ENCODE measurements at places on chromosomes 6 and 20. TPM values are rescaled to one million over a fixed set of nuclear protein-coding genes. Genes with fewer than 3 reads are reported as not detected.

HSPA12B gene
- not detected for total RNA-seq

GRCh38 chr6:107717781-107718180 is 106.3 kb downstream of the SCML4 start:
- no peak for DNase-seq

TOX2 gene
- total RNA-seq, result 0.37 TPM

RBPJL gene
- not detected for total RNA-seq

- no peak for DNase-seq
Observed at GRCh38 chr6:137399881-137400443, 94.2 kb downstream of the OLIG3 start.

- DNase-seq, result peak; percentile 18
Observed at GRCh38 chr20:3970016-3970415, 45.3 kb downstream of the RNF24 start.

GDAP1L1 gene
- 0.43 TPM for total RNA-seq

- no peak for DNase-seq
Observed at GRCh38 chr6:100339574-100340255, 125.0 kb downstream of the SIM1 start.

DNA sequence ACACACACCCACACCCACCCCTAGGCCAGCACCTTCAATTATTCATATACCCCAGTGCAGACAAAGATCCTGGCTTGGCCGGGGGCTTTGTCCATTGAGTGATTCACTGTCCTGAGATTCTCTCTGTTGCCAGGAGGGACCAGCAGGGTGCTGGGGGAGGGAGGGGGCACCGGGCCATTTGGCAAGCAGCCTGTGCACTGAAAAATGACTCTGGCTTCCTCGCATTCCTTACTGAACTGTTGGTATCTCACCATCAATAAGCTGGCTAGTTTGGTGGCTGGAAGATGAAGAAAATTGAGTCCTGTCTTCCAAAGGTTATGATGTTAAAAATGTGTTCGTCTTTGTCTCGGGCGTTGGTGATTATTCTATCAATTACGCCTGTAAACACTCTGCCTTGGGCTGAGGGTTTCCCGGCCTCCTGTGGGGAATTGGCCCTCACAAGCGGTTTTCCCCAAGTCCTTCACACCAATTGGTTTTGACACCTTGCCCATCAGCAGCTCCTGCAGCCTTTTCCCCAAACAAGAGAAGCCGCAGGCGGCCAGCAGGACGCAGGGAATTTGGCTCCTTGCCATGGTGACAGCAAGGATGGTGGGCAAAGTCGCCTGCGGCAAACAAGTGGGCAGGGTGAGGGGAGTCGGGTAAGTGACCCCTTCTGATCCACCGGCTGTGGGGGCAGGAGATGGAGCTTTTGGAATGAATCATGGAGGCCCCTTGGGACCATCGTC is 4.9 kb downstream of the VSTM2L start:
- DNase-seq, result peak; percentile 57

EMILIN3 gene
- 0.24 TPM for total RNA-seq

GRCh38 chr6:110357664-110358552 is at the start of gene METTL24:
METTL24 (minus strand) TSS chr6:110358349; CDS start chr6:110358272, 77 bp downstream.
- DNase-seq, result no peak

DNA sequence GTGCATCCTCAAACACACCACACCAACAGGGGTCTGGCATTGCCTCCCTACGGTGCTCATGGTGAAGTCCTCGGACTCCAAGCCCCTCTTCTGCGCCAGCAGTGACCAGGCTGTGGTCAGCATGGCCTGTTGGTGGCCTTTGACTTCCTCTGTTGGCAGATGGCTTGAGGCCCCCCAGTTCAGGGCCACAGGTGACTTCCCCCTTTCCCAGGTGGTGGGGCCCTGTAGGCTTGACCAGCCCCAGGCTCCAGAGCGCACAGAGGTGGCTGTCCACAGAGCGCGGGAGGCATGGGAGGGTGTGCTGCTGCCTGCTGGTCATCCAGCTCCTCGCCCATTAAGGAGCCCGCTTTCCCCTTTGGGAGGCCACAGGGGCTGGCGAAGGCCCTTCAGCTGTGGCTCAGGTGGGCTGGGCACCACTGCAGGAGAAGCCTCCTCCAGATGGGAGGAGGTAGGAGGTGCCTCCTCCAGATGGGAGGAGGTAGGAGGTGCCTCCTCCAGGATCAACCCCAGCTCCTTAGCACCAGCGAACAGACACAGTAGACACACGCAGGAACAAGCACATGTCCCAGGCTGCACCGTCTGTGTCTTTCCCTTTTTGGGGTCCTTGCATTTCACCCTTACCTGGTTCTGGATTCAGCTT is 52.1 kb upstream of the BHLHE23 start:
- DNase-seq, result no peak

- no peak for DNase-seq
Observed at GRCh38 chr6:167832497-167833395, 6.0 kb downstream of the AFDN start.

TASP1 gene
- total RNA-seq, result 11.7 TPM

GRCh38 chr6:85394853-85395538 is 54.9 kb upstream of the NT5E start:
- no peak for DNase-seq

DNA sequence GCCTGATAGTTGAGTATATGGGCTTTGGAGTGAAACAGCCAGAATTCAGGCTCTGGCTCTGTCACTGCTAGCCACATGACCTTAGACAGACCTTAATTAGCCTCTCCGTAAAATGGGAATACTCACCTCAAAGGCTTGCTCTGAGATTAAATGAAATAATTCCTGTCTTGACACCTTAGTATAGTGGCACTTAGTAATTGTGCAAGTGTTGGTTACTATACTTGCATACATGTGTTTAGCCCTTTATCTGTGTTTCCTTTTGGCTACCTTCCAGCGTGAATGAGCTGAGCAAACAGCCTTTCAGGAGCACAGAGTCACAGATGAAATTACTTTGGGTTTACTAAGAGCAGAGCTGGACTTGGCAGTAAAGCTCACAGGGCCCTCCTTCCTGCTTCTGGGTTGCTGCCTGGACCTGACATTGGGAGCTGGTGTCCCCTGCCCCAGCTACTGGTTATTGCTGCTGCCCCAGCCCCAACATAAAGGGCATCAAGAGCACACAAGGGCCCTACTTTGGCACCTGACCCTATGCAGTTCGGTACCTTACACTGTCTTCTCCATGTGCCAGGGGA is 32.8 kb downstream of the CD164 start:
- no peak for DNase-seq

ADGRF5 gene
- 0.29 TPM for total RNA-seq

GRCh38 chr20:11797156-11797555 is 120.5 kb upstream of the BTBD3 start:
- no peak for DNase-seq

- DNase-seq, result peak; percentile 34
Observed at GRCh38 chr20:62413896-62414481, 6.9 kb upstream of the CABLES2 start.

CST1 gene
- total RNA-seq, result 48.3 TPM

DNA sequence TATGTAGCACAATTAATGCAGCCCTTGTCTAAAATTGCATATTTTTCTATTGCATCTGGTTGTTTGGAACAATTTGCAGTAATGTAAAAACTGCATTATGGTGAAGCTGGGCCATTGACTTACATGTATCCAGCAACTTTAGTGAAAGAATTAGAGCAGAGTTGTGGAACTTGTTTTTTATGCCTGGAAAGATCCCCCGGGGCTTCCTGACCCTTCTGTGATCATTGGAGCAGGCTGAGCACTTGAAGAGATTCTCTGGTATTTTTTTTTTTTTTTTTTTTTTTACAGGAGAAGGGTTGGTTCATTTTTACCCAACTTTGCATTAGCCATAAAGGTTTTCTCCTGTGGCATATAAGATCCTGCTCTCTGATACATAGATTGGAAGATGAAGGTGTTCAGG is 45.0 kb downstream of the LIN28B start:
- no peak for DNase-seq

DNA sequence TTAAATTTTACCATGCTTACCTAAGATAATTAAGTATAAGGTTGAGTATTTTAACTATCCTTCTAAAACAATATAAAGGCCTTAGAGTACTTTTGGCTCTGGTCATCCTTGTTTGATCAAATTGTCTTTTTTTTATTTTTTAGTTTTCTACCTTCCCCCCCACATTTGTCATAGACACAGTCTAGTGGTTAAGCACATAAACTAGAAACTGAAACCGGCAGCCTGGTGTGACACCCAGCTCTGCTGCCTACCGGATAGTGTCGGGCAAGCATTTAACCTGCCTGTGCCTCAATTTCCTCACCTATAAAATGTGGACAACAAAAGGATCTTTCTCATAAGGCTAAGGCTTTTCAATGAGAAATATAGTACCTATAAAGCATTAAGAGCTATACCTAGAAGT is 21.6 kb upstream of the TULP4 start:
- DNase-seq, result no peak

- peak; percentile 14 for DNase-seq
Observed at GRCh38 chr6:113971741-113972140, 793 bp upstream of the HDAC2 start.

DNA sequence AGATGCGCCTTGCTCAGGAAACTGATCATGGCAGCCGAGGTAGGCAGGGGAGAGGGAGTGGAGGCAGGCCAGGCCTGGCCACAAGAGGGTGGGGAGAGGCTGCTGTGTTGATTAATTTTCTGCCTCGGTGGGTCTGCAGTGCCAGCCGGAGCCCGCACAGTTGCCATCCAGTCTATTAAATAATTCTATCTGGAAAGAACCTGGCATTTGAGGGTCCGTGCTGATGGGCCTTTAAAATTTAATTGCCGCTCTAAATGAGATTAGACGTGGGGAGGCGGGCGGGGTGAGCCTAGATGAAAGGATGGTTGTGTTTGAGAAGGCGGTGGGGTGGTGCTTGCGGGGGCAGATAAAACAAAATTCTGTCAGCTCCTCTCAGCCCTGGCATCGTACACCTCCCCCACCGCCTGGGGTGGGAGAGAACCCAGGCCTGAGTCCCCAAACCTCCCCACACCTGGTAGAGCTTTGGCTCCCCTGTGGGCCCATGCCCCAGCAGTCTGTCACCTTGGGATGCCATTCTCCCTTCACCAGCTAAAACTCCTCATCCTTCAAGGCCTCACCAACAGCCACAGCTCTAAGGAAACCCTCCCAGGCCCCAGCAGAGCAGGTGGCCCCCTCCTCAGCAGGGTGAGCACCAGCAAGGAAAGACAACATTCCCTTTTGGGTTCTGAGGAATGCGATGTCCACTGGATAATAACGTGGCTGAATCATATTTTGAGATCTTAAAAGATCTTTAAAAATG is 167.3 kb downstream of the GRM4 start:
- DNase-seq, result no peak

SLC22A16 gene
- not detected for total RNA-seq

IL17A gene
- not detected for total RNA-seq

DNA sequence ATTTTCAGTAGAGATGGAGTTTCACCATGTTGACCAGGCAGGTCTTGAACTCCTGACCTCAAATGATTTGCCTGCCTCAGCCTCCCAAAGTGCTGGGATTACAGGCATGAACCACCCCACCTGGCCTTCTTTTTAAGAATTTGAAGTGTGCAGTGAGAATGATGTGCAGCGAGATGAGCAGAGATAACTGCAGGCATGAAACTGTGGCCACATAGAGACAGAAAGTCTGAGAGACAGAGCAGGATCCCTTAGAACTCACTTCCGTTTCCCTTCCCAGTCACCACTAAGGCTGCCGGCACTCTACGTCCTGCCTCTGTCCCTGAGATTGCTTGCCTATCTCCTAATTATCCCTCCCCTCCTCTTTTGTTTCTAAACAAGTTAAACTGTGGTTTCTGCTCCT is 27.2 kb downstream of the IL22RA2 start:
- DNase-seq, result no peak

DNA sequence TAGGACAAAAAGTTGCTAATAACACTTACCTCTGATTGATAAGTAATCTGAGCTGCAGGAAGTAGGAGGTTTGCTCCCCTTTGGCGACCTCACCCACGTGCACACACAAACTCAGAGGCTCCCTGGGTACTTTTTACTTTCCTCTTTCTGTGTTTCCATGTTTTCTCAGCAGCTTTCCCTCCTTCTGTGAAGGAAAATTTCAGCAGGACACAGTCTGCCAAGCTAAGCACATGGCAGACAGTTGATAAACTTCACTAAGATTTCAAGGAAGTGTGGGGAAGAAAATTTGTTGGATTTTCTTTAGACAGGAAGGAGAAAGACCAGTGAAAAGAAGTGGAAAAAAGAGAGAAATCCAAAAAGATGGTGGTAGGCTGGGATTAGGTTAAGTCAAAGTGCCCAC is 215.5 kb upstream of the ARG1 start:
- no peak for DNase-seq

GRCh38 chr6:157346373-157346772 is 23.1 kb upstream of the TMEM242 start:
- DNase-seq, result no peak

DNA sequence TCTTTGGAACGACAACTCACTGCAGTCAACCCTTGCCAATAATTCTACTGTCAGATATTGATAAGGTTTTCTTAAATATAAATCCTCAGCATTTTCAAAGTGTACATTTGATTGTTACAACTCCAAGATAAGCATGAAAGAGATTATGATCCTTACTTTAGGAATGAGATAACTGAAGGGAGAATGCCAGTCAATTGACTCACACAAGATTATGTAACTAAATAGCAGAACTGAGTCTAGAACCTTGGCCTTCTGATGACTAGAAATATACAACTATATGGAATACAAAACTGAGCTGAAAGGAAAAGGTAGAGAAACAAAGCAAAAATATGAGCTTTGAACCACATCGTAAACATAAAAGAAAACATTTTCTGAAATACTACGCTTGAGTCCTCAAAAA is 26.9 kb upstream of the STXBP5 start:
- DNase-seq, result no peak

CCN5 gene
- total RNA-seq, result 0.45 TPM

EDN1 gene
- total RNA-seq, result not detected

CDH4 gene
- total RNA-seq, result not detected

GRCh38 chr6:16769986-16770376 is 8.7 kb upstream of the ATXN1 start:
- no peak for DNase-seq

KIF13A gene
- total RNA-seq, result 46.2 TPM

GNRH2 gene
- total RNA-seq, result not detected

SLC32A1 gene
- not detected for total RNA-seq
